ENCODE measurements at places on chromosomes 2 and 18. TPM values are rescaled to one million over a fixed set of nuclear protein-coding genes. Genes with fewer than 3 reads are reported as not detected.

GRCh38 chr2:128311755-128312341 lies 6.8 kb downstream of the HS6ST1 start:
- peaks cover 21% of the 10 kb centered on the region for H3K4me1 ChIP-seq
- H3K36me3 ChIP-seq = peaks cover 11% of the 10 kb centered on the region
- H3K4me3 ChIP-seq = no peak overlapping the region
- DNase-seq = no peak
- no peak overlapping the region for H3K27ac ChIP-seq

DNA sequence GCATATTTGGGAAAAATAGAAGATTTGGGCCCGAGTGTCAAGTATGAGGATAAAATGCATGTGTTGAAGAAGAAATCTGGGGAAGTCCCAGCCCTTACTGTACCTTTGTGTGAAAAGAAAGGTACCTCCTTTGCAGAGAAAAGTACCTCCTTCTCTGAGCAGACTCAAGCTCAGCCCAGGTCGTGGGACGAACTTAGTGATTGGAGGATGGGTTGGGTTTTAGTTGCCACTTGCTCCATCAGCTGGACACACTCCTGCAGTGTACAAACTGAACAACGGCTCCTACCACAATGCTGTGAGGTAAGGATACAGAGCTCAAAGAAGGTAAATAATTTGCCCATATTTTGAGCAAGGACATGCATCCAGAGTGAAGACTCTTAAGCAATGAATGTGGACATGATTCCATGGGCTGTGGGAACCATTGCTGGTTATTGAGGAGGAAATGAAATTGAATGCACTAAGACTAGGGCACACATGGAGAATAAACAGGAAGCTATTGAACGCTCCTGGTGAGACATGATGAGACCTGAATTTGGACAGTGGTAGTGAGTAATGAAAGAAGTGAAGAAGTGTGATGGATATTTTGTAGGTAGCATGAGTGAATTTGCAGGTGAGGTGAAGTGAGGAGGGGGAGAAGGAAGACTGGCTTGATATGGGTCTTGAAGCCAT lies 49.8 kb upstream of the IL1RL1 start:
- no peaks in the 10 kb centered on the region for H3K27me3 ChIP-seq
- H3K4me1 ChIP-seq = peaks cover 3% of the 10 kb centered on the region
- no peaks in the 10 kb centered on the region for H3K36me3 ChIP-seq
- DNase-seq = no peak
- no peak overlapping the region for H3K4me3 ChIP-seq

GRCh38 chr18:21851327-21851961 lies 110.9 kb downstream of the MIB1 start:
- no peak overlapping the region for H3K4me3 ChIP-seq
- H3K36me3 ChIP-seq = peaks cover 40% of the 10 kb centered on the region
- H3K27ac ChIP-seq = no peak overlapping the region
- H3K27me3 ChIP-seq = no peaks in the 10 kb centered on the region
- no peak for DNase-seq
- H3K4me1 ChIP-seq = no peaks in the 10 kb centered on the region

DNA sequence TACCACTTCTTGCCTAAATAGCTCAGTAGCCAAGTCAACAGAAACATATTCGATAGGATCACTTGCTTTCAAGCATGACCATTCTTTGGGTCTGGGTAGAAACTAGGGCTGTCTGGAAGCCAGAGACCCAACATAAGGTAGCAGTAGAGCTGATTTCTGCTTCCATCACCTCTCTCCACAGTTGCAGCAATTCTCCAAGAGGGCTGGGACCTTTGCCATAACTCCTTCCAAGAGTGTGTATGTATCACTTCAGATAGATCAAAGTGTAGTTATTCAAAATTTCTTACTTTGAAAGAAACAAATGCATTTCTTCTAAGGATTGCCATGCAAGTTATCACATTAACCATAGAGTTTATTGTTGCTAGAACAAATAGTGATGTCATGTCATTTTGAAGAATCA lies 172.0 kb upstream of the GALNT5 start:
- DNase-seq = no peak
- no peaks in the 10 kb centered on the region for H3K27me3 ChIP-seq
- no peaks in the 10 kb centered on the region for H3K36me3 ChIP-seq
- no peak overlapping the region for H3K4me3 ChIP-seq
- no peaks in the 10 kb centered on the region for H3K4me1 ChIP-seq
- no peak overlapping the region for H3K27ac ChIP-seq

GRCh38 chr2:61707984-61708852 lies 145.6 kb downstream of the FAM161A start:
- no peaks in the 10 kb centered on the region for H3K4me1 ChIP-seq
- H3K27me3 ChIP-seq = no peaks in the 10 kb centered on the region
- H3K4me3 ChIP-seq = no peak overlapping the region
- H3K27ac ChIP-seq = no peak overlapping the region
- no peaks in the 10 kb centered on the region for H3K36me3 ChIP-seq

- H3K4me1 ChIP-seq = no peaks in the 10 kb centered on the region
- peaks cover 7% of the 10 kb centered on the region for H3K36me3 ChIP-seq
- H3K27ac ChIP-seq = no peak overlapping the region
- H3K27me3 ChIP-seq = no peaks in the 10 kb centered on the region
- no peak for DNase-seq
These were observed 171.3 kb upstream of the PGAP1 start for GRCh38 chr2:197097578-197098366.

- no peaks in the 10 kb centered on the region for H3K36me3 ChIP-seq
- H3K27ac ChIP-seq = no peak overlapping the region
- peak; percentile 67 for DNase-seq
- no peak overlapping the region for H3K4me3 ChIP-seq
- no peaks in the 10 kb centered on the region for H3K4me1 ChIP-seq
These were observed 495.7 kb upstream of the SMIM21 start for GRCh38 chr18:75923169-75923568.

Gene NAT8
- total RNA-seq = not detected

Gene PLEKHM3
- 56.3 TPM for total RNA-seq
